NCI-H1092 (cell line): ENCODE measurements at places on chromosomes 1 and 21.
A peak's percentile ranks its signal among the peaks of the same experiment; 100 is the strongest.

GRCh38 chr1:214637722-214638458, 34.9 kb downstream of the CENPF start:
- no peak for DNase-seq

DNA sequence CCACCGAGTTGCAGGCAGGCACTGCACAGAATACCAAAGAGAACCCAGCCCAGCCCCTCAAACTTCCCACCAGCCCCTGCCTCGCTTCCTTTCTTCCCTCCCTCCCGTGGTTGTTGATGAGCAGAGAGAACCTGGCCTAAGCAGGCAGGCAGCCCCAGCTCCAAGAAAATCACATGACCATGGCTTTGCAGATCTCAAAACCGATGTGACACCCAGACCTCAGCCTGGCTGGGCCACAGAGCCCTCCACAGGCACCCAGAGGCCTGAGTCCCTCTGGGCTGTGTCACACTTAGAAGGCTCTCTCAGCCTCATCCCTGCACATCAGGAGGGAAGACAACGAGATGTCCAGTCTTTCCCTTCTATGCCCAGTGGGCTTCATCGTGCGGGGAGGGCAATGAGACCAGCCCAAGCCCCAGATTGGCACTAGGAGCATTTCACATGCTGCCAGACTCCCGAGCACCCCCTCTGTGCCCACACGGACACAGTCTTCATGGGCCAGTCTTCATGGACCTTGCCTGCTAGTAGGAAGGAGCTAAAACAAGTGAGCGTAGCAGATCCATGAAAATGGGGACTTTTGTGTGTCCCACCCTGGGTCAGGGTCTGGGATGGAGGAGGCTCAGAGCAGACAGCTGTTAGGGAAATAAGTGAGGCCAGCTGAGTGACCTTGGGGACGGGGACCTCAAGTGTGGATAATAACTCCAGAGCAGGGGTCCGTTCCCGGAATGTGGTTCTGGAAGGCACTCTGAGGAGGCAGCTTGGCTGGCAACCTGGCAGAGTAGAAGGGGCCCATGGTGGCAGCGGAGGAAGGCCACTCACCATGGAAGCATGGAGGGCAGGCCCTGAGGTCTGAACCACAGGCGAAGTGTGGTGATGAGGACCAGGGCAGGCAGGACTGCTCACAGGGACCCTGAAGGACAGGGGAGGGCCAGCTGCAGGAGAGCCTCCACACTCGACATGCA, 204.4 kb upstream of the VAMP3 start:
- no peak for DNase-seq

GRCh38 chr1:41364442-41365319, 3.4 kb downstream of the FOXO6 start:
- DNase-seq = no peak

DNA sequence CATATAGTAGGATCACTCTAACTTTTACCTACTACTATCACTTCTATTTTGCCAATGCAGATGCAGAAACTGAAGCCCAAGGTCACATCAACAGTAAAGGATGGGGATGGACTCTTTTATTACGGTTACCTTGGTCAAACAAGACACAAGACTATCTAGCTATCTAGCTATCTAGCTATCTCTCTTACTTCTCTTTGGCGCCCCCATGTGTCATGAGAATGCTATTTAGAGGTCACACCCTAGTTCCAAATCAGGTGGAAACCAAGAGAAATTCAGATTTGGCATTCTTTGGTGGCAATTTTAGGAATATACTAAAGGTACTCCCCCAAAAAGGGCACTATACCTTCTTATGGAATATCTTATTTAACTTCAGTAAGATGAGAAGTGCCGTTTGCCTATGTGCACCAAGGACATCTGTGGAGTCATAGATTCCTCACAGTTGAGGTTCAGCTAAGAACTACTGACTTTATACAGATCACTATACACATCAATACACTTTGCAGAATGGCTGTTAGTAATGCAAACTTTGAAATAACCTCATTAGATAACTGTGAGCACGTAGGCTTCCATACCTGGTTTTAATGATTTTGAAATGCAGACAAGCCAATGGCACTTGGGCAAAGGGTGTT, 6.7 kb downstream of the ZNF648 start:
- peak; percentile 42 for DNase-seq

DNA sequence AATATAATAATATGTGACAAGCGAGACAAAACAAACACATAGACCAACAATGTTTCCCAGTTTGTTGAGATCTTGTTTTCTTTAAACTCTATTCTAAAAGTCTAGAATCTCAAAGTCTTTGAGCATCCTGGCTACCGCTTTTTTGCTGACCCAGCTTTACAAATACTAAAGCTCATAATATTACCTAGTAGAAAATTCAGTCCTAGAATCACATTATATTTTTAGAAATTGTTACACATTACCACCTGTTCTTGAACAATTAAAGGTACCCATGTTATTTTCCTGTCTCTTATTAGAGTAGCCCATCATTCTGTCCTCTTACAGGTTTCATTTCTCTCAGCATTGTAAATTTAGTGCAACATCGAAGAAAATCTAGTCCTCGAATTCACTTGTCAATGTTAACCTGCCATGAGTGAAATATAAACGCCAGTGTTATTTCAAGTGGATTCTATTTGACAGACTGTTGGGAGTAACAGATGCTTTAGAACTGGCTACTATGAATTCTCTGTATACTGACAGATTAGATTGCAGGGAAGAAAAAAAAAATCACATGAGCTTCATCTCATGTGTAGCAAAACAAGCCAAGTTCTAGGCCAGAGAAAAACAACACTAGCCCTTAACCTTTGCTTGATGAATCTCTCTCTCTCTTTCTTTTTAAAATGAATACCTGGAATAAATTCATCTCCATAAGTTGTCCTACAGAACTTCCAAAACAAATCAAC, 851.2 kb upstream of the ADAMTS5 start:
- no peak for DNase-seq

- DNase-seq = no peak
Measured at GRCh38 chr1:40385437-40386358, 12.2 kb downstream of the SMAP2 start.

GRCh38 chr1:1115136-1115785, 628 bp downstream of the C1orf159 start:
- no peak for DNase-seq

DNA sequence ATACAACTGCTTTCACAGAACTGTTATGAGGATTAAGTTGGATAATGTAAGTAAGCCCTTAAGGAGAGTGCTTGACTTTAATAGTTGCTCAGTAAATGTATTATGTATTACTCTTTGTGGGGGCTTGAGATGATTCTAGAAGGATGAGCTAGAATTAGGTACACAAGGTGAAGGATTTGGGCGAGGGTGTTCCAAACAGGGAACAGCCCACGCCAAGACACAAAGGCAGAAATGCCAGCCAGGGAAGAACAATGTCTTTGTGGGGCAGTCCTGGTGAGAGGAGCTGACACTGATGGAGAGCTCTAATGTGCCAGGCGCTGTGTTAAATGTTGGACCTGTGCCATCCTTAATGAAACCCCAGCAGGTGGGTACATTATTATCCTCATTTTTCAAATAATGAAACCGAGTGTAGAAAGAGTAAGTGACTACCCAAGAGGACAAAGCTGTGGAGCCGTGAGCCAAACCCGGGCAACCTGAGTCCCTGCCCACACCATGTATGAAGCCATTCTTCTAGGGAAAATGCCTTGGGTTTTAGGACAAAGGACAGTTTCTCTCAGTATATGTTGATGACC, 362.4 kb downstream of the HHAT start:
- peak; percentile 62 for DNase-seq

GRCh38 chr1:156707417-156708217, 2.2 kb upstream of the CRABP2 start:
- DNase-seq = no peak

DNA sequence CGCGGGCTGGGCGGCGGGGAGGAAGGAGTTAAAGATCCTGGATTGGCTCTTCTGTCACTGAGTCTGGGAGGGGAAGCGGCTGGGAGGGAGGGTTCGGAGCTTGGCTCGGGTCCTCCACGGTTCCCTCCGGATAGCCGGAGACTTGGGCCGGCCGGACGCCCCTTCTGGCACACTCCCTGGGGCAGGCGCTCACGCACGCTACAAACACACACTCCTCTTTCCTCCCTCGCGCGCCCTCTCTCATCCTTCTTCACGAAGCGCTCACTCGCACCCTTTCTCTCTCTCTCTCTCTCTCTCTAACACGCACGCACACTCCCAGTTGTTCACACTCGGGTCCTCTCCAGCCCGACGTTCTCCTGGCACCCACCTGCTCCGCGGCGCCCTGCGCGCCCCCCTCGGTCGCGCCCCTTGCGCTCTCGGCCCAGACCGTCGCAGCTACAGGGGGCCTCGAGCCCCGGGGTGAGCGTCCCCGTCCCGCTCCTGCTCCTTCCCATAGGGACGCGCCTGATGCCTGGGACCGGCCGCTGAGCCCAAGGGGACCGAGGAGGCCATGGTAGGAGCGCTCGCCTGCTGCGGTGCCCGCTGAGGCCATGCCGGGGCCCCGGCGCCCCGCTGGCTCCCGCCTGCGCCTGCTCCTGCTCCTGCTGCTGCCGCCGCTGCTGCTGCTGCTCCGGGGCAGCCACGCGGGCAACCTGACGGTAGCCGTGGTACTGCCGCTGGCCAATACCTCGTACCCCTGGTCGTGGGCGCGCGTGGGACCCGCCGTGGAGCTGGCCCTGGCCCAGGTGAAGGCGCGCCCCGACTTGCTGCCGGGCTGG, at the start of gene NPR1:
NPR1 (plus strand) TSS at position 170 of the 818 bp plus-strand sequence; CDS start at position 591, 421 bp downstream.
- DNase-seq = no peak

DNA sequence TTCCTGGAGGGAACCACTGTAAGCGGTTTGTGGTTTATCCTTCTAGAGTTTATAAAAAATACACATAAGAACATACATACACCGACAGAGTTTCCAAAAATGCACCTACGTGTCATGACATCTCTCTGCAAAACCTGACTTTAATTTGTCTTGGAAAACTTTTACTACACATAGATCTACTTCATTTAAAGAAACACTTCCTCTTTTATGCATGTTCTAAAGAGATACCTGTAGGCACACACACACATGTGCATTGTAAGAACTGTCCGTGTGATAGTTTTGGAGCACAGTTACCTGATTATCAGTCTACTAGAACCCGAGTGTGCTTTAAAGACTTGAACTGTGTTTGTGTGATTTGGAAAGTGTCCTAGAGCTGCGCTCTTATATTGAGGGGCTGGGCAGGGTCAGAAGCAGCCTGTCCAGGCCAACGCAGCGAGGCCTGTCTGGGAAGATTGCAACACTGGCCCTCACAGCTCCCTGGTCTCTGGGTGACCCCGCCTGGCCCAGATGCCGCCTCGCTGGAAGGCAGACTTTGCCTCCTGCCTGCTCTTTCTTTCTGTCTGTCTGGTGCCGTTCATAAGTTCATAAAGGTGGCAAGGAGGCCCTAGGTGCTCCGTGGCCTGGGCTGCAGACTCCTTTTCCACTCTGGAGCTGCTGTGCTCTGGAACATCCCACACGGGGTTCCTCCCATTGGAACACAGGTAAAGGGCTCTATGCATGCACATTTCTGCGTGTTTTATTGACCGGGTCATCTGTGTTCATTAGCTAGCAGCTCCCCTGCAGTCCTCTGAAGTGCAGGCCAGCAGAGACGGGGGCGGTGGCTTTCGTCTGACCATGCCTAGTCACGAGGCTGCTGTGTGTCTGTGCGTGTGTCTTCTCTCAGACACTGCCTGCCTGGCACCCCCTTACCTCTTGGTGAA, 46.3 kb downstream of the AGPAT3 start:
- DNase-seq = no peak

- DNase-seq = peak; percentile 82
Measured at GRCh38 chr1:15848929-15849774, 1.6 kb downstream of the SPEN start.

- DNase-seq = no peak
Measured at GRCh38 chr1:24928689-24929397, 1.2 kb downstream of the RUNX3 start.

- no peak for DNase-seq
Measured at GRCh38 chr1:42801832-42802473, 15.0 kb upstream of the ERMAP start.

GRCh38 chr1:118334506-118334905, 149.5 kb upstream of the SPAG17 start:
- no peak for DNase-seq

DNA sequence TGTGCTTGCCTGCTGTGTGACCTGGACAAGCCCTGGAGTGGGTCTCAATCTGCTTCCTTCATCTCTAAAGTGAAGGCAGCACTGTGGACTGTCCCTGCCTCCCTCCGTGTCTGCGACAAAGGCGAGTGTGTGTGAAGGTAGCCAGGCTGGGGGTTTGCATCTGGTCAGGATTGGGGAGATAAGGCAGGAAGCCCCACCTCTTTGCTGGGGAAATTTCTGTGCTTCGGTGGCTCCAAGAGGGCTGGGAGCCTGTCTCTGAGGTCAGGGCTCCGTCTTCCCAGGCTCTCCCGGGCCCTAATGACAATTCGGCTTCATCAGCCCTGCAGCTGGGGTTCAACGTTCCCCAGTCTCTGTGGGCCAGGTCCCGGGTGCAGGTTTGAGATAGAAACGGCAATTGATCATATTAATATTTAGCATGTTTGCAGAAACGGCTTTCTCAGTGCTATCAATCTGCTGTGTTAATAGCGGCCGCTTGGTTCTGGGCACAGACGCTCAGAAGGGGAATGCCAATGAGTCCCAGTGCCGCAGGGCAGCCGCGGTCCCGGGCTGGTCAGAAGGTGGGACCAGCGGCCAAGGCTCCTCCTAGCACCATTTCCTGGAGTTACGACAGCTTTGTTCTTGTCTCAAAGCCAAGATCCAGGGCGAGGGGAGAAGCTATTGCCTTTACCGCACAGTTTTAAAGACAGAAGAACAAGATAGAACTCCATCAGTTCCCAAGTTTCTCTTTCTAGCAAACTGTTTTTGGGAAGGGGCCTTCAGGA, 105.7 kb downstream of the PRDM16 start:
- no peak for DNase-seq

DNA sequence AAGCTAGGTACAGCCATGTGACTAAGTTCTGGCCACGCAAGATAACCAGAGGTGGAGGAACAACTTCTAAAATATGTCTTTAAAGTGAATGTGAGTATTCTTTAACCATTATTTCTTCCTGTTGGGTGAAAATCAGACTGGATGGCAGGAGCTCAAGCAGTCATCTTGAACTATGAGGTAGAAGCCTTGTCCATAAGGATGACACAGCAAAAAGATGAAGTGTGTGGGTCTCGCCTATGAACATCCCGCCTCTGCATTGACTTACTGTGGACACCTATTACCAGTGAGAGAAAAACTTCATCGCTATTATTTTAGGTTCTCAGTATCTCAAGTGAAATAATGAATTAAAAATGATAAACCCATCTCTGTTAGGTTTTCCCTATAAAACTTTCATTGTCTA, 365.3 kb downstream of the USH2A start:
- no peak for DNase-seq

DNA sequence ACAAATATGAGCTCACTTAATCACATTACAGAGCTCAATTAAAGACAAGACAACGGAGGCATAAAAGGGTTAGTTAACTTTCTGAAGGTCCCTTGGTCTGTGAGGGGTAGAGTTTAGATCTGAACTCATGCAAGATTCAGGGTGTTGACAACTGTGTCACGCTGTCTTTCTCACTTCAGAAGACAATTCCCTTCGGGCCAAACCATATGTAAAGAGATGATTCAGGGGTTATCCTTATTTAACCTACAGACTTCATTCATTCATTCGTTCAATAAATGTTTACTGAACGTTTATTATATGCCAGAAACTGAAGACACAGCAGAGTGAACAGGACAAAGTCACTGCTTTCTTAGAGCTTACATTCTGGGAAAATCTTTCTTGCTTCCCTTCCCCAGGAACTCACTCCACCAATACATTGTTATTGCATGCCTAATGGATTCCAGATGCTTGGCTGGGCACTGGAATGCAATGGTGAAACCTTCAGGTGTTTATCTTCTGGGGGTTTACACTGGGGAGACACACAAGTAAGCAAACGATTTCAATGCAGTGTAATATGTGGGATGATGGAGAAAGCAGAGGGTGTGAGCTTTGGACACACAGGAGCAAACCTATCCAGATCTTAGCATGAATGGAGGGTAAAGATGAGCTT, 6.4 kb downstream of the XCL1 start:
- DNase-seq = no peak

GRCh38 chr1:162383516-162383915, 2.0 kb downstream of the C1orf226 start:
- DNase-seq = no peak
